Stimulated activated CD8-positive, alpha-beta memory T cell treated with anti-CD3 and anti-CD28 coated beads, Interleukin-2, amount 100 ng/mL, for 1 hour (primary cell): ENCODE measurements at places on chromosomes 16 and 17.

GRCh38 chr17:74825952-74826719 is 33.5 kb downstream of the GRIN2C start:
- no peak for DNase-seq

DNA sequence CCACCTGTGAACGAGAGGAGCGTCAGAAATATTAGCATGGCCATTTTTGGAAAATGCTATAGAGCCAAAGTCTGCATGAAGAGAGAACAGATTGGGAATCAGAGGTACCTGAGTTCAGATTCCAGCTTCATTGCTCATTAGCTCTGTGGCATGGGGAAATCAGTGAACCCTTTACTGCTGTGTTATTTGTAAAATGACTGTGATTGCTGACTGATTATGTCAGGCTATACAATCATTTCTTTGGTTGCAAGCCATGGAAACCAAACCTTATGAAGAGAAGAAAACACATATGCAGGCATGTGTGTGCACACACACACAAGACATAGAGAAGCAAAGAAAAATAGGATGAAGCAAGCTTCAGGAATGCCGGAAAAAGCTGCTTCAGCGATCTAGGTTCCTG is 101.4 kb upstream of the HSBP1 start:
- no peak for DNase-seq

DNA sequence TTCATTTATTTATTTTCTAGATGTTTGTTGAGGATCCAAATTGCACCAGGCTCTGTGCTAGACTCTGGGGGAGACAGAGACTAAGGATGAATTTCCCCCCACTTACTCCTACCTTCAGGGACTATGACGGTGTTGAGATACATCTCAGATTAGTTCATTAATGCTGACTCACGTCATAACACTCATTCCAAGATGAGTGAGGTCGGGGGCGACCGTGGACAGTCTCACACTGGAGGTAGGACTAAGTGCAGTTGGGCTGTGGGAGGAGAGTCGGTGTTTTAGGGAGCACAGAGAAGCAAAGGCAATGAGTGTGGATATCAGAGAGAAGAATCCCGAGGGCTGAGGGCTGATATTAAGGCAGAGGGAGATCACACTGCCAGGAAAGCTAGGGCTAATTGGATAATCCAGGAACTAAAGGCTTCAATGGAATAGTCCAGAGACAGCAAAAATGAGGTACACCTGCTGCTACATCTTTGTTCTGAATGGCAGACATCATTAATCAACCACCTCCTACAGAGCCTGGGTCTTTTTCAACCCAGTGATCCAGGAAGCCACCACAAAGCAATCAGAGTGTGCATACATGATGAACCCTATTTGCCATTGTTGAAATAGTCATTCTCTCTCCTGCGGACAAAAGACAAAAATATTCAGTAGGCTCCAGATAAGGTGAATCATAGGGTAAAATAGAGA is 38.6 kb upstream of the CACNG4 start:
- DNase-seq = no peak

DNA sequence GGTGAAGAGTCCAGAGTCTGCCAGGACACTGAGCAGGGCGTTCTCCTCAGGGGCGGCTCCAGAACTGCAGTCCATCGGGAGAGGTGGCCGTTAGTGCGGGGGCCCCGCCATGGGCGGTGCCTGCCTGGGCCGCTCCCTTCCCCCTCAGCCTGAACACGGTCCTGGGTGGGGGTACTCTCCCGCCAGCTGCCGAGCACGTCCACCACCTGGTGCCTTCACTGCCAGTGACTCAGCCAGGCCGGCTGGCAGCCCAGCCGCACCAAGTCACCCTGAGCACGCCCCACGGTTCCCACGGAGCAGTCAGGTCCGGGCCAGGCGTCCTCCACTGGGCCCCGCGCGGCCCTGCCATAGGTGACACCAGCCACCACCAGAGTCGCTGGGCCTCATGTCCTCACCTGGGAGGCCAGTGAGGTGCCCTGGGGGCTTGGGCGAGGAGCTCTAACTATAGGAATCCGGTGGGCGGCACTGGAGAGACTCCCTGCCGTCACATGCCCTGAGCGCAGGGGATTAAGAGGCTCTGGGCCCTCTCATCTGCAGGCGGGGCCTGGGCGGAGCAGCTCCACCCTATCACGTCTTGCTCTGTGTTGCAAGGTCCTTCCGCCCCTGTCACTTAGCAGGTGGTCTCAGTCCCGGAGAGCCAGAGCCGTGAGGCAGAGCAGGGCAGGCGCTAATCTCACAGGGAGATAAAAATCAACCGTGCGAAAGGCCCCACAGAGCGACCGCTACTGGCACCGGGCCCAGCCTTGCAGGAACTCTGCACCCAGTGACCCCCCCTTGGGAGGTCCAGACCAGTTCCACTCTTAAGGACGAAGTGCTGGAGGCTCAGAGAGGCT is 14.3 kb downstream of the PIEZO1 start:
- DNase-seq = no peak

- DNase-seq = no peak
These were observed 15.5 kb downstream of the NEUROD2 start for GRCh38 chr17:39591958-39592954.

GRCh38 chr17:81254955-81255717 is 16.0 kb downstream of the NDUFAF8 start:
- DNase-seq = no peak

- no peak for DNase-seq
These were observed 20.3 kb downstream of the CSNK1D start for GRCh38 chr17:82253179-82253544.

DNA sequence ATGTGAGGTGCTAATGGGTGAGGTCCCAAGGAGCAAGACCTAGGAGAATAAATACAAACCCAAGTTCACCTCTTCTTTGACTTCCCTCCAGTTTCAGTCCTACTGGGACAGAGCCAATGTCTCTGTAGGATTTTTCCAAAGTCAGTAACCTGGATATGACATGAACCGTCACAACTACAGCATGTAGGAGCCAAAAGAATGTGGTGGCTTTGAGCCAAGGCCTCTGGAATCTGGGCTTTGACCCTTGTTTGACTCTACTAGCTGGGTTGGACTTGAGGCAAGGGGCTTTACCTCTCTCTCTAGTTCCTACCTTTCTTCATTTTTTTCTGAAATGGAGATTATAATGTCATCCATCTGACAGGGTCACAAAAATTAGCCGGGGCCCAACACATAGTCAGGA is 91.4 kb downstream of the CACNG3 start:
- DNase-seq = no peak

DNA sequence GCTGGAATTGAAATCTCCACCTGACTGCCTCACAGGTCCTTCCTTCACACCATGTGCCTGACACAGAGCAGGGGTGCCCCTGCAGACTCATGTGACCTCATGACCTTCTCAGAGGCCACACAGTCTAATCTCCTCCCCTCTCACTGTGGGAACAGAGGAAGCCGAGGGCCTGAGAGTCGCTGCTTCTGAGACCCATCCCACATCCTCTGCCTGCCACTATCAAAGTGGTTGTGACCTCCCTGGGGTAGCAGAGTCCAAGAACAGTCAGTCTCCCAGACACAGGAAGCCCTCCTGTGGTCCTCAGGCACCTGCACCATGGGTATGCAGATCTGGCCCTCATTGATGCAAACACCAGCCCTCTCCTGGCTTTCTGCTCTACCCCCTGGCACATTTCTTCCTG is 78.5 kb downstream of the RAB11FIP4 start:
- DNase-seq = no peak

GRCh38 chr16:22874394-22874793 is 60.4 kb downstream of the HS3ST2 start:
- no peak for DNase-seq

- DNase-seq = no peak
These were observed 67.0 kb downstream of the SEC14L1 start for GRCh38 chr17:77207689-77208216.

DNA sequence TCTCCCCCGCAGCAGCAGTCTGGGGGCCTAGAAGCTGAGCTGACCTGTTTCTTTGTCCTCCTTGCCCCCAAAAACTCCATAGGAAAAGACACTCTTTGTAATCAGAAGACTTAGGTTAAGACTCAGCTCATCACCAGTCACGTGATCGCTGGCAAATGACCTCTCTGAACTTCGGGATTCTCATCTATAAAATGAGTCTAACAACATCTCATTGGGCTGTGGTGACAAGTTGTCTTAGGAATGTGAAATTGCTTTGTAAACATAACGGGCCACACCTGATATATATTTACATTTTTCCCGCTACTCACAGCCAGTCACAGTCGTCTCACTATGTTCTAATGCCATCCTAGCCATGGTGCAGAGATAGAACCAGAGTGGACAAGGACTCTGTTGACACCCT is 86.0 kb upstream of the LHX1 start:
- no peak for DNase-seq

DNA sequence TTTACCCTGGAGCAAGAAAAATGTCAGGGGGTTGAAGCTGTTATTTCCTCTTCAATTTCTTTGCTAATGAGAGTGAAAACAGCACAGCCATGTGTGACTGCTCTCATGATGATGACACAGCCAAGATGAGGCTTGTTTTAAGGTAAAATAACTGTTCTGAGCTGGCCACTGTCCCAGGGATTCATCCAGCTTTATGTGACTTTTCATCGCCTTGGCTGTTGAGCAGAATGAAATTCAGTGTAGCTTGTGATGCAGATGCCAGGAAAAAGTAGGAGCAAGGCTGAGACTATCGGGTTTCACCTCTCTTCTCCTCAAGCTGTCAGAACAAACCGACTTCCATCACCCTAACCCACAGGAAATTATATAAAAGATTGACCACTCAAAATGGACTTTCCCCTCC is 361.8 kb upstream of the CDH5 start:
- no peak for DNase-seq

GRCh38 chr17:2450016-2450650 is 49.3 kb upstream of the MNT start:
- no peak for DNase-seq

- no peak for DNase-seq
These were observed 6.6 kb upstream of the NACA2 start for GRCh38 chr17:61597607-61598006.

DNA sequence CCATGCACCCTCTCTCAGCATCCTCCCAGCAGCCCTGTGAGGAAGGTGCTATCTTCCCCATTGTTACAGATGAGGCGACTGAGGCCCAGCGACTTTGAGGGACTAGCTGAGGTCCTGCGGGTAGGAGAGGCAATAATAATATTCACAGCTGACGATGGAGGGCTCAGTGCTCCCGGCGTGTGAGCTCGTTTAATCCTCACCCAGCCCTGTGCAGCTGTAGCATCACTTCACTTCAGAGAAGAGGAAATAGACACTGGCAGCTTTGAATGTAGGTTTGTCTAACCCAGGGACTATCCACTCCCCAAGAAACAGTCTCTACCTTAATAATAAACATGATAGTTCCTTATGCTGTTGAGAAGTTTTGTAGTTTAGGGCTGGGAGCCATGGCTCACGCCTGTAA is 21.6 kb downstream of the LASP1 start:
- DNase-seq = no peak

DNA sequence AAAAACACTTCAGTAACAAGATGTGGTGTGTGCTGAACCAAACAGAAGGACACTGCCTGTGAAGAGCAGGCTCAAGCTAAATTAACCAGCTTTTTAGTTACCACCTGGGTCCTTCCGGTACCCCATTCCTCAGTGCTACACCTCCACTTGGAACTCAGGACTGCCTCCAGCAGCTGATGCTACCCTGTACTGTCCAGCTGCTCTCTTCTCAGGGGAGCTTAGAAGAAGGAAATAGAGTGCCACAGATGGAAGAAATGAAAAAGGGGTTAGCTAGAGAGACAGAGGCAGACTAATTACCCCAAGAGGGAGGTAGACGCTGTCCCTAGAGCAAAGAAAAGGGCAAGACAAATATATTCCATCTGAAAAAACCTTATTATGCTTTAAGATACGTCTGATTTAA is 5.7 kb downstream of the MED13 start:
- DNase-seq = no peak

GRCh38 chr17:80224683-80225082 is 4.5 kb downstream of the SLC26A11 start:
- DNase-seq = no peak

- no peak for DNase-seq
These were observed 39.7 kb downstream of the XYLT1 start for GRCh38 chr16:17431012-17431411.

GRCh38 chr17:13734880-13735279 is 133.2 kb upstream of the HS3ST3A1 start:
- DNase-seq = no peak

DNA sequence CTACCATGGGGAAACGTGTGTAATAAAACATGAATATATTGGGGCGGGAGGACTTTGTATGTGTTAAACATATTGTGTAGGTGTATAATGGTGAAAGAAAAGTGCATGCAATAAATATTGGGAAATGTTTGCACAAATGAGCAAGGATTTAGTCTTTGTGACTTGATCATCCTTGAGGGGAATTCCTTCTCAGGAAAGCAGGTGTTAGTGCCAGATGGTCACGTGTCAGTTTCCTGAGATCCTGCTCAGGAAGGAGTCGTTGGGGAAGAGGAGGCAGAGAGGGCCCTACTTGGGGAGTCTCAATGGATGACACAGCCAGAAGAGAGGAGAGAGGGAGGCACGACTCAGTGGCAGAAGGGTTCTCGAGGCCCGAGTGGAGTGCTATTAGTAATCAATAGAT is 53.2 kb downstream of the MSI2 start:
- DNase-seq = no peak

GRCh38 chr16:1902547-1903219 is 15.5 kb downstream of the HS3ST6 start:
- DNase-seq = no peak

- DNase-seq = no peak
These were observed 1.2 kb downstream of the BCAR1 start for GRCh38 chr16:75250089-75250808.

DNA sequence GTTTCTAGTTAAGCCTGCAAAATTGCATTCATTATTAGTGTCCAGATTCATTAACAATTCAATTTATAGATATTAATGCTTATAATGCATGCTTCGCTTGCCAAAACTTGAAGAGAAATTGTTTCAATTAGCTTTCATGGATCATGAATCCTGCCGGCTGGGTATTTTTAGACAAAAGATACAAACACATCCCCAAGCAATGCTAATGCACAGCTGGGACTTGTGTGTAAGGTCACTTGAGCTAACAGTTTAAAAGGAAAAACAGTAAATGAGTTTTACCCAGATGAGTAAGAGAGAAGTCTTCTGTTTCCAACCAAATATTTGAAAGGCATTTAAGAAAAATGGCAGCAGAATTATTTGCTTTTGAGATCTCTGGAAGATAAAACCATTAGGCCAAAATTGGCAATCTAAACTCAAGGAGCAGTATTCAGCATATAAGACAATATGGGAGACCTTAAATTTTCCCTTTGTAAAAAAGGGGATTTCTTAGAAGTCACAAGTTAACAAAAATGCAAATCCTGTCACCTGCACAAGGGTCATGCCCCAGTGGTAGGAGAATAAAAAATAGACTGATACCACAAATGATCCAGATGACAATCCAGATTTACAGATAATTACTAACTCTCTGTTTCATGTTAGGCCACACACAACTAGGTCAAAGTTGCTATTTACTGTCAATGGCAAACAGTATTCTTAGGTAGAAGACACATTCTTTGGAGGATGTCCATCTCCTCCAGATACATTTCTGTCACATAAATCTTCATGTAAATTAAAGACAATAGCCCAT is 418.4 kb upstream of the PMFBP1 start:
- no peak for DNase-seq
